SK-N-DZ (cell line): ENCODE measurements at places on chromosomes 7 and 10.
A peak's percentile ranks its signal among the peaks of the same experiment; 100 is the strongest.

- no peak for DNase-seq
These were observed 26.5 kb upstream of the AGBL3 start for GRCh38 chr7:134959810-134960209.

DNA sequence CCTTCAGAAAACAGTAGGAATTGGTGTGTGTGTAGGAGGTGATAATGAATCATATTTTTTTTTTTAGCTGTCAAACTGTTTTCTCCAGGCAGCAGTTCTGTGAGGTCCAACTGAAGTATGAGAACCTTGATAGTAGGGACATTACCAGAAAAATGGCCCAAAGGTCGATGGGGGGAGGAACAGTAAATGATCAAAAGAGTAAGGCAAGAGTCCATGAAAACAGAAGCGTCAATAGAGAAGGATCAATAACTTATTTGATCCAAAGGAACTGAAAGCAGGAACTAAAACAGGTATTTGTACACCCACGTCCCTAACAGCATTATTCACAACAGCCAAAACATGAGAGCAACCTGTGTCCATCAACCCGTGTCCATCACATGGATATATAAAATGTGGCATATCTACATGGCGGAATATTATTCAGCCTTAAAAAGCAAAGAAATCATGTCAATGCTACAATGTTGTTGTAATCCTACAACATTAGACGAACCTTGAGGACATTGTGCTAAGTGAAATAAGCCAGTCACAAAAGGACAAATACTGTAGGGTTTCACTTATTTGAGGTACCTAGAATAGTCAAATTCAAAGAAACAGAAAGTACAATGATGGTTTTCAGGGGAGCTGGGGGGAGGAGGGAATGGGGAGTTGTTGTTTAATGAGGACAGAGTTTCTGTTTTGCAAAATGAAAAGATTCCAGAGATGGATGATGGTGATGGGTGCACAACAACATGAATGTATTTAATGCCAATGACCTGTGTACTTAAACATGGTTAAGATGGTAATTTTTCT lies 214.0 kb upstream of the KLF14 start:
- no peak for DNase-seq

DNA sequence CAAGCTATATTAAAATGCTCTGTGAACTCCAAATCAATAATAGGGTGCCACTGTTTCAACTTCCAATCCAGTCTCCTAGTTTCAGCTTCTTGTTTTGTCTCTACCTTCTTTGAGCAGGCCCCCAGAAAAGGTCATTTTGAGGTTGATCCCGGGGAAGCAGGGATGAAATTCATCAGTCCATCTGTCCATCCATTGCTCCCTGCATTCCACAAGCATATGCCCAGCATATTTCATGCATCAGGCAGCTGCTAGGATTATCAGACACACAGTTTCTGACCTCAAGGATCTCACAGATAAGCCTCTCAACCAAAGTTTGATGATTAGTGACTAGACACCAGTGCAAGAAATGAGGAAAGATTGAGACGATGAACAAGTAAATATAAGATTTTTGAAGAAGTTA lies 186.6 kb upstream of the PDE1C start:
- no peak for DNase-seq

DNA sequence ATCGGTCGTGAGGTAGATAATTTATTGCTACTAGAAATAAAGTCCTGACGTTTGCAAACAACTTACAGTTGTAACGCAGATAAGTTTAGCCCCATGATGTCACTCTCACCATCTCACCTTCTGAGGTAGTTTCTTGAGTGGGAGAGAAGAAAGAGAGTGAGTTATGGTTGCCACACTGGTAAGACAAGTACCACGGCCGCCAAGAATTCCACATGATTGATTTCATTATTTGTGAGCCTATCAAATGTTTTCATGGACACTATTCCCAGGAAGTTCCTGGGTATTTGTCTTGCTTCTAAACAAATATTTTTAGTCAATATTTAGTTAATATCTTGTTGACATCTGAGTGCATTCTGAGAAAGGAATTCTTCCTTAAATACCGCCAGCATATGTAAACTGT lies 339.4 kb upstream of the KIAA1217 start:
- DNase-seq = no peak

GRCh38 chr10:122548407-122549085 lies 12.0 kb upstream of the DMBT1 start:
- DNase-seq = no peak

- no peak for DNase-seq
These were observed 271.2 kb downstream of the IPMK start for GRCh38 chr10:57996536-57996935.

DNA sequence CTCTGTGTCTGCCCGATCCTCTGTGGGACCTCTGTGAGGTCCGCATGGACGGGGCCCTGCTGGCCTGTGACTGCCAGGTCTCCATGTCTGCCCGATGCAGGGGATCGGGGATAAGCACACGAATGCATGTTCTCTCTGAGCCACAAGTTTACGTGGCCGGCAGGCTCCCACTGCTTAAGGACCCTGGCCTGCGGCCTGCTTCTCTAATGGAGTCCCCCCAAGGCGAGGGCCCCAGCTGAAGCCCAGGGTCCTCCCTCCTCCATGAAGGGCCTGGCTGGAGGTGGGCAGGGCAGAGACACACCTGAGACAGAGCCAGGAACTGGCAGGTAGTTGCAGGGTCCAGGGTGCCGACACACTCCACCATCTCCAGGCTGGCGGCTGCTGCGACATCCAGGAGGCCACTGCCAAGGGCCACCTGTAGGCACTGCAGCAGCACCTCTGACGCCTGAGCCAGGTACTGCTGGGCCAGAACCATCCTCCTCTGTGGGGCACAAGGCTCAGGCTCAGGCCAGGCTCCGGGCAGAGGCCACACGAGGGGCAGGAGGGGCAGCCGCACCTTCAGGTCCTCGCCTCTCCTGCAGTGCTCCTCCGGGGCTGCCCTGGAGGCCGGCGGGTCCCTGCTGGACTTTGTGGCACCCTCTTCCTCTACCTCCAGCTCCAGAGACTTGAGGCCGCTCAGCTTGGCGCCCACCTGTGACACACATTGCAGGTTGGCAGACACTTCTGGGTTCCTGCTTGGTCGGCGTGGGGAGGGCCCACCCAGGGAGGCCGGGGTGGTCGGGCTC lies 60.9 kb upstream of the NKX6-2 start:
- DNase-seq = no peak

DNA sequence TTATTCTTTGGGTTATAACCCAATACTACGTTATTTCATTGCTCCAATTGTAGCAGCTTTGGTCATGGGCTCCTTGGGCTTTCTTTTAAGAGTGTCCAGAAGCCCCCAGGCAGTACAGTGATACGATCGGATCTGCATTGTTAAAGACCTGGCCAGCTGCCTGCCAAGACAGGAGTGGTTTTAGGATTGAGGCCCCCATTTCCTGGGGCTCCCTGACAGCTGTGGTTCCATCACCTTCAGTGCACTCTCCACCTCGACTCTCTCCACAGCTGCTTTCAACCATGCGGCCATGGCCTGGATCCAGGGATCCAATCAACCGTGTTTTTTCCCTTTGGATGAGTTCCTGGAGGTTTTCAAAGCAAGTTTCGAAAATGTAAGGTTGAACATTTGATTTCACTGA lies 123.4 kb upstream of the BTBD16 start:
- no peak for DNase-seq

- no peak for DNase-seq
These were observed 5.7 kb downstream of the ZNF92 start for GRCh38 chr7:65379318-65379717.

- DNase-seq = no peak
These were observed 88.0 kb upstream of the PRSS58 start for GRCh38 chr7:142345811-142346210.

- DNase-seq = no peak
These were observed 137.3 kb downstream of the SEMA3C start for GRCh38 chr7:80781561-80781979.

DNA sequence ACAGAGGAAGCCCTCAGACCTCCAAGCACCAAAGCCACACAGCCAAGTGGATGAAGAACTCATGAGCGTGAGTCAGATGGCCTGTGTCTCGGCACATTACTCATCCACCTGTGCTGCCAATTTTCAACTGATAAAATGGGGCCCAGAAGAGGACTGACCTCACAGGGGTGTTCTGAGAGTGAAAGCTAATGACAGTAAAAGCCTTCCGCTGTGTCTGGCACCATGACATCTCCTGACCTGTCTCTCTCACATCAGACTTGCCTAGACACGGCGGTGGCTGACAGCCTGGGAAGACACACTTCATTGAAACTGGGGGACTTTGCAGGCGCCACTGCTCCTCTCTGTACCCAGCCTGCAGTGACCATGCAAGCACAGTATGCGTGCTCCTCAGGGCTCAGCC lies 8.3 kb upstream of the SLC18A3 start:
- no peak for DNase-seq

- no peak for DNase-seq
These were observed 80.2 kb downstream of the ZNF37A start for GRCh38 chr10:38174336-38174735.

DNA sequence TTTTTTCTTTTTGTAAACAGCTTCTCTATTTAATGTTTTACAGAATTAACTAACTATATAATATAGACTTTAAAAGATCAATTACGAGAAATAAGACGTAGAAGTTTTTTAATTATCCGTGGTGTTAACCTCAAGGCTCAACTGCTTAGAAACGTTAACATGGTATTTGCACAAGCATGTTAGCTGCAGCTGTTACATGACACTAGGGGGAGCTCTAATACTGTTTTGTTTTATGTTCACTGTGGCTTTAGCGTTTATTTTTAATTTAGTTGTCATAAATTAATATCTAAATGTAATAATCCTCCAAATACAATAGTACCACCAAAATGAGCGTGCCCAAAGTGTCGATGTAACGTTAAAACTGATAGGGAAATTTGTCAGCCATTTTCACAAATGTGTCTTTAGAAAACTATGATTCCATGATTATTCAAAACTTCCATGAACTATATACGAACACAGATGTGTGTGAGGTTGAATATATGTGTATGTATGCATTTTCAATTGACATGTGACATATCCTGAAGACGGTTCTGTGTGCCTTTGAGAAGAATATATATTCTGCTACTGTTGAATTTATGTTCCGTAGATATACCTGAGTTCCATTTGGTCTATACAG lies 828.8 kb upstream of the MBL2 start:
- DNase-seq = peak; percentile 56

DNA sequence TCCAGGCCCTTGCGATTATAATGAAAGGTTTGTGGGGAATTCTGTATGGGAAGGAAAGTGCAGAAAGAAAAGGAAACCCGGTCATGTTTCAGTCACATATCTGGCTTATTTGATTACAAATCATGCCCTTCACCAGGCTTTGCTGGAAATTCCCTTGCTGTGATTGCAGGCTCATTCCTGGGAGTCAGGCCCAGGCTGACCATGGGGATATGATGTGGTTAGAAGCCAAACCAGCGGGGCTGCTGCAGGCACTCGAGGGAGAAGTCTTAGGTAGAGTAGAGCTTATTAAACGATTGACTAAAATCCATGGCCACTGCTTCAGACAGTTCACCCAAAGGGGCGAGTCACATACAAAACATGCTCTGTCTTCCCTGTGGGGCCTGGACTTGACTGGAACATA lies 16.2 kb downstream of the PKD1L1 start:
- DNase-seq = no peak

GRCh38 chr10:74347522-74347921 lies 196.5 kb downstream of the ADK start:
- DNase-seq = no peak

DNA sequence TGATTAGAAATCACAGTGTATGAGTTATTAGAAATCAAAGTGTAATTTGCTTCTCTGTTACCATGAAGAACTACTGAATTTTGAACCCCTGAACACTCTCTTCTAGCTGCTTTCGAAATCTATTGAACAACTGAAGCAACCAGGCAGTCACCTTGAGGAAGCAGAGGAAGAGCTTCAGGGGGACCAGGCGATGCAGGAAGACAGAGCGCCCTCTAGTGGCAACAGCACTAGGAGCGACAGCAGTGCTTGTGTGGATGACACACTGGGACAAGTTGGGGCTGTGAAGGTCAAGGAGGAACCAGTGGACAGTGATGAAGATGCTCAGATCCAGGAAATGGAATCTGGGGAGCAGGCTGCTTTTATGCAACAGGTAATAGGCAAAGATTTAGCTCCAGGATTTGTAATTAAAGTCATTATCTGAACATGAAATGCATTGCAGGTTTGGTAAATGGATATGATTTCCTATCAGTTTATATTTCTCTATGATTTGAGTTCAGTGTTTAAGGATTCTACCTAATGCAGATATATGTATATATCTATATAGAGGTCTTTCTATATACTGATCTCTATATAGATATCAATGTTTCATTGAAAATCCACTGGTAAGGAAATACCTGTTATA lies 170.7 kb downstream of the HDAC9 start:
- peak; percentile 76 for DNase-seq

DNA sequence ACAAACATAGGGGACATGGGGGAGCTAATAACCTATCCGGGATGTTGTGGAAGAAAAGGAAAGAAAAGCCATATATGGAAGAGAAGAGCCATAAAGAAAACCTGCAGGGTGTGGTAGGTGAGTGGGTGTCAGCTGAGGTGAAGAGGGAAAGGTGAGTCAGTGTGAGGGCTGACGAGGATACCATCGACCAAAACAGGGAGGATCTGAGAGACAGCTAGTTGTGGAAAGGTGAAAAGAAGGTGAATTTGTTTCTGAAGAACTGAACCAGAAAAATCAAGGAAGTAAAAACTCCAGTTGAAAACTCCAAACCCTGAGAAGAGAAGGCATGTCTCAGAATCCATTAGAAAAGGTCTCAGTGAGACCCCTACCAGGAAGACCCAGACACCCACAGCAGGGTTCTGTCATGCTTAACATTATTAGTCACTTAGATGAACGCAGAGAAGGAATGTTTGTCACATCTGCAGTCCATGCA lies 4.1 kb downstream of the BLNK start:
- DNase-seq = no peak

- DNase-seq = peak; percentile 63
These were observed 370.2 kb downstream of the PHF14 start for GRCh38 chr7:11343818-11344413.

GRCh38 chr7:24778543-24779282 lies 21.4 kb upstream of the GSDME start:
- DNase-seq = no peak

GRCh38 chr7:88226886-88227516 lies 7.2 kb upstream of the SRI start:
- no peak for DNase-seq

DNA sequence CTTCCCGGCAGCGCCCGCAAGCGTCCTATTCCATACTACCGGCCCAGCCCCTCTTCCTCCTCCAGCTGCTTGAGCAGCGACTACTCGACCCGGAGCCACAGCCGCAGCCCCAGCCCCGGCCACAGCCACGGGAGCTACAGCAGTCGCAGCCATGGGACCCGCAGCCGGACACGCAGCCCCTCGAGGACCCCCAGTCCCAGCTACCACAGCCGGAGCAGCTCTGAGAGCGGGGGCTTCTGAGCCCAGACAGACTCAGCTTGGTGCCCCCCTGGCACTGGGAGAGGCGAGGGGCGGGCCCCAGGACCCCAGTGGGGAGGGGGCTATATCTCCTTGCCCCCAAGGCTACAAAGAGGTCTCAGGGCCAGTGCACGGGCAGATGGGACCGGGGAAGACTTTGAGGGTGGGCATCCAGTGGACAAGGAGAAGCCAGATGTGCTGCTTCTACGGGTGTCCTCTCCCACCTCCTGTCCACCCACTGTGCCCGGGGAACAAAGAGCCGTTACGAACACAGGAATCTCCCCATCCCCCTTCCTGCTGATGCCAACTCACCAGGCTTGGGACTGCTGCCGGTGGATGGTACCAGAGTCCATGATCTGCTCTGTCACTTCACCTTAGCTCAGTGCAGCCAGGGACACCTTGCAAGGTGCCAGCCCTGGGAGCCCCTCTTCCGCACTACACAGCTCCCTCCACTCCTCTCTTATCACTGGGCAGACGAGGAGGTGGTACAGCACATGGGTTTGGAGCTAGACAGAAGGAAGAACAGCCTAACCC lies 16.7 kb upstream of the HSPB1 start:
- DNase-seq = no peak

GRCh38 chr10:36779238-36779846 lies 346.1 kb upstream of the ANKRD30A start:
- peak; percentile 59 for DNase-seq
